ENCODE measurements at places on chromosomes 1 and 21.

GRCh38 chr1:234593771-234594504, 16.0 kb downstream of the IRF2BP2 start:
- no peak for DNase-seq

DNA sequence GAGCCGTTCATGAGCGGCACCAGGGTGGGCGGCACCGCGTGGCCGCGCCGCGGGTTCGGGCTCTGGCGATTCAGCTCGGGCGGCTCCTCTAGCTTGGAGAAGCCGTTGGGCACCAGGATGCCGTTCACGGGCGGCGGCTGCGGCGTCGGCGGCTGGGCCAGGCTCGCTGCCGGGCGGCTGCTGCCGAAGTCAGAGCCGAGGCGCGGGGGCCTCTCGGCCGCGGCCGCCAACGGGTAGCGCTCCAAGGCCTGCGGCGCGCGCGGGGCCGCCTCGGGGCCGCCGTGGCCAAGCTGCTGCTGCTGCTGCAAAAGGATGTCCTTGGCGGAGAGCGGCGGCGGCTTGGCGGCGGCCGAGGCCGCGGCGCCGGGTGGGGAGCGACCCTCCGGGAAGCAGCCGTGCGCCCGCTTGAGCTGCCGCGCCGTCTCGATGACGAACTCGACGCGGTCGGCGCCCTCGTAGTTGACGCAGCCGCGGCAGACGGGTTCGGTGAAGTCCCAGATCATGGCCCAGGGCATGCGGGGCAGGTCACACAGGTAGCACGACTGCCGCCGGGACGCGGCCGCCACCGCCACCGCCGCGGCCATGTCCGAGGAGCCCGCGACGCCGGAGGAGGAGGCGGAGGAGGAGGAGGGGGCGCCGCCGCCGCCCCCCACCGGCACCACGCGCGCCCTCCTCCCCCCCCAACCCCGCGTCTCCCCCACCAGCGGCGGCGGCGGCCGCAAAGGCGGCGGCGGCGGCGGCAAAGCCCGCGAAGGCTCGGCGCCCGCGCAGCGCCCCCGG, 877 bp downstream of the IRF2BP2 start:
- peak; percentile 23 for DNase-seq

DNA sequence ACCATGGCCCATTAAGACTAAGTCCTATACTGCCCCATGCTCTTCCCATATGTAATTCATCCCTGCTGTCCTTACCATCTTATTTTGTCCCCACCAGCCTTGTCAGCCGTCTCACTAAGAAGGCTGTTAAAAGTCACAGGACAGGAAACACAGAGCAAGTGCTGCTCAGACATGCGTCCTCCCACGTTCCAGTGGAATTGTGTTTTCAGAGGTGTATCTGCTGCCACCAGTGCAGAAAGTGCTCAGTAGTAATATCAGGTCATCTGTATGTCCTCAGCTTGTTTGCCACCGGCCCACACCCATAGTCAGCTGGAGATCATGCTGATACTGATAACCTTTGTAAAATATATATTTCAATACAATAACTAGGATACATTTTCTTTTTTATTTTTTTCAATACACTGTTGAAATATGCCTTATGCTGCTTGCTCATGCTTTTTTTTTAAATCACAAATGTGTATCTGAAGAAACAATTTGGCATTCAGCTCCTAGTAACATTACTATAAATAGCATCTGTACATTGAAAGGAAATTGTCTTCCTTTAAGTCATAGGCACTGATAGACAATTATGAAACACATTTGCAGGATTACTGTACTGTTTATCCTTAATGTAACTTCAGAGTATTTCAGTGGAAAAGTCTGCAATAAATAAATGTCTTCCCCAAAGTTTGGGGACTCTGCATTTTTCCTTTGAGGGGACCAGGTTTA, 156.9 kb downstream of the EDEM3 start:
- DNase-seq = no peak

DNA sequence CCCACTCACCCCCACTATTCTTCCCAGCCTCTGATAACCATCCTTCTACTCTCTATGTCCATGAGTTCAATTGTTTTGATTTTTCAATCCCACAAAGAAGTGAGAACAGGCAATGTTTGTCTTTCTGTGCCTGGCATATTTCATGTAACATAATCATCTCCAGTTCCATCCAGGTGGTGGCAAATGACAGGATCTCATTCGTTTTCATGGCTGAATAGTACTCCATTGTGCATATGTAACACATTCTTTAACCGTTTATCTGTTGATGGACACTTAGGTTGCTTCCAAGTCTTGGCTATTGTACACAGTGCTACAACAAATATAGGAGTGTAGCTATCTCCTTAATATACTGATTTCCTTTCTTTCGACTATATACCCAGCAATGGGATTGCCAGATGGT, 169.3 kb upstream of the NFIA start:
- DNase-seq = no peak

GRCh38 chr1:90277270-90277669, 282.4 kb downstream of the ZNF326 start:
- DNase-seq = no peak

- DNase-seq = peak; percentile 9
Observed at GRCh38 chr1:197319631-197320030, 51.6 kb downstream of the CRB1 start.

DNA sequence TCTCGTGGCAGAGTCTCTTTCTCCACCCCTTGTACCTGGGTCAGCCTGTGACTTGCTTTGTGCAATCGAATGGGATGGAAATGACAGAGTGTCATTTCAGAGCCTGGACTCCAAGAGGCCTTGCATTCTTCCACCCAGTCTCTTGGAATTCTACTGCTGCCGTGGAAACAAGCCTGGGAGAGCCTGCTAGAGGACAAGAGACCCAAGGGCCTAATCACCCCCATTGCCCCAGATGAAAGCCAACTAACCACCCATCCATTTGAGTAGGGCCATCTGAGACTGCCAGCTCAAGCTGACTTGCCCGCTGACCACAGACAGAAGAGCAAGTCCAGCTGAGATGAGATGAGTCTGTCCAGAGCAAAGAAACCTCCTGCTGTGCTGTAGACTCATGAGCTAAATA, 201.6 kb downstream of the PTPRU start:
- DNase-seq = no peak

- peak; percentile 13 for DNase-seq
Observed at GRCh38 chr1:159791461-159791860, 10.7 kb downstream of the DUSP23 start.

DNA sequence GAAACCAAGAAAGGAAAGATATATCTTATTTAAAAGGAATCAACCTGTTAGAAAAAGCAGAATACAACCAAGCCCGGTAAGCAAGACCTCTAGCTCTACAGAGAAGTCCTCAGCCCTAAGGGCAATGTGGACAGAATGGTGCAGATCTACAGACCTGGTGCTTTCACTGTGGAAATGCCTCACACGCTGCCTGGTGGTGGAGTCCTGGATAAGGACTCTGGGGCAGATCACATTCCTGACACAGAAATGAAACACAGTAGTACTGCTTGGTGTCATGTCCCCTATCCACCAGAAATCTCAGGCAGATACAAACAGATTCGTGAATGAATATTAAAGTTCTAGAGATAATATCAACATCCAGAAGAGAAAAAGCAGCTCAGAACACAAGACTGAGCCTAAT, 6.8 kb downstream of the CNN3 start:
- DNase-seq = no peak

DNA sequence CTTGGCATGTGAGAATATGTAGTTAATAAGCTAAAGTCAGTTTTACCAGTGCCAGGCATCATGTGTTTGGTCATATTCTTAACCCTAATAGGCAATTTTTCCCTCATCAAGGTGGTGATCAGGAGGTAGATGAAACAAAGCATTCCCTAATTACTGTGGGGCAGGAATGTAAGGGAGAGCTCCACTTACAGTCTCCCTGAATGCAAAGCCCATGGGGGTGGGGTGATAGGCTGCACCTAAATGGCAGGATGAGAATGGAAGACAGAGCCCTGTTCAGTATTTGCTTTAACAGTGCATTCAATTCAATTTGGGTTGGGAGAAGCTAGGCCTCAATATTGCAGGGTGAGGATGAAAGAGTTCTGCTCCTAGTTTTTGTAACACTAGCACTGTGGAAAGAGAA, 23.4 kb downstream of the ZNF678 start:
- DNase-seq = no peak

GRCh38 chr1:19651141-19651737, 7.1 kb downstream of the NBL1 start:
- DNase-seq = peak; percentile 59

GRCh38 chr1:100950781-100951180, 54.9 kb downstream of the SLC30A7 start:
- DNase-seq = peak; percentile 9

DNA sequence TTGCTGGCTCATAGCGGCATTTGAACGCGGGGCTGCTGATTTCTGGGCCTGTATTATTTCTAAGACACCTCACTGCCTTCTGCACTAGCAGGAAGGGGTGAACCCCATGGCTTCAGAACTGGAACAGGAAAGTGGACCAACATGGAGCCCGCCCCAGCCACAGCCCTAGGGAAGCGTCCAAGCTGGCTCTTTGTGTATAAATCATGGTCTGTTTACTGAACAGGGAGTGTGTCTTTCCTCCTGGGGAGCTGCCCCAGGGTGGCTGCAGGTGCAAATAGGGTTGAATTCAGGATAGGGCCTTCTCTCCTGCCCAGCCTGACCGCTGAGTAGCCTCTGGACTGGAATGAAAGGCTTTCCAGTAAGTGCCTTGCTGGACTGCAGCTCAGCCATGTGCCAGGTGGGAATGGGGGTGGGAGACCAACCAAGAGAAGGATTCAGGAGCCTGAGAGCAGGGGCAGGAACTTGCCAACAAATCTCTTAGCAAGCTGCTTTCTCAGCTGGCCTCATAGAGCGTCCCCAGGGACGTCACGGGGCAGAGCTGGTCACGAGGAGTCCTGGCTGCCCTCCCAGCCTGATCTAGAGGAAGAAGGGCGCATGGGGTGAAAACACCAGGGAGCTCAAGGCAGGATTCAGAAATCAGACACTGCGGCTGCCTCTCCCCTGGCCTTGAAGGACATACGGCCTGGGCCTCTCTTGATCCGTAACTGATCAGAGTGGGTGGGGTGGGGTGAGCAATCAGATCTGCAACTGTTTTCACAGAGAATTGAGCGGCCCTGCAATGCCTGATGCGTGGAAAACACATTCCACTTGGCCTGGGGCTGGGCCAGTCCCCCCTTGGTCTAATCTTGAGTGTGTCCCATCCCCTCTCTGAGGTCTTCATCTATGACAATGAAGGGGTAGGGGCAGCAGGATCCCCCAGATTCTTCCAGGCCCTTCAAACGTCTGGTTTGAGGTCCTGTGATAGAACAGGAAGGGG, 56.5 kb upstream of the SELENON start:
- DNase-seq = peak; percentile 71

GRCh38 chr1:119448127-119448511, 33.2 kb downstream of the HSD3B2 start:
- DNase-seq = no peak

DNA sequence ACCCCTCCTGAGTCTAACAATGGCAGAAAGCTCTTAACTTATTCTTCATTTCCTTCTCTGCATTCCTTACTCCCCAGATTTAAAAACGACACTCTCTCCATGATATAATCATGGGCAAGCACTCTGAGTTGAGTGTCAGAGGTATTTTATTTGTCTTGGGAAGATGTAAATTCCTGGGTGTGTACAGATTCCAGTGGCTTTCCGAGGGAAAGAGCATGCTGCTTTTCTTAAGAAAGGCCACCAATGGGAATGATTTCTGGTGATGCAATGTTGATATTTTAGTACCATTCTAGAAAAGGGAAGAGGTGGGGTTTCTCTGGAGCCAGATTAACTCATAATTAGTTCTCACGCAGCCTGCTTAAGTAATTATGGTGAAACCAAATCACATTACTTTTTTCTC, 47.8 kb upstream of the BTG3 start:
- no peak for DNase-seq

DNA sequence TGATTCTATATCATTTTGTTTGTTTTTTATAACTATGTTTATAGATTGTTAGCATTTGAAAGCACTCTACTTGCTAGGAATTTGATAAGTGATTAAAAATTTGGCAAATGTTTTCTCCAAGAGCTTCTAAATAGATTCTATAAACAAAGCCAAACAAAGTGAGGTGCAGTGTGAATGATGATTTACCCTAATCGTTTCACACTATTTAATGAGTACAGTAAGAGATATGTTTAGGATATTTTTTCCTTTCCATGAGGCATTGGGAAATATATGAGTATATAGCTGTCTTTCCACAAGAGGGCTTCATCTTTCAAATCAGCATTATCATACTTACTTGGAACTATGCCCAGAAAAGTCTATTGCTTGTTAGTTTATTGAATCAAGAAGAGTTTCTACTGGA, 277.0 kb upstream of the BRINP3 start:
- DNase-seq = peak; percentile 82

DNA sequence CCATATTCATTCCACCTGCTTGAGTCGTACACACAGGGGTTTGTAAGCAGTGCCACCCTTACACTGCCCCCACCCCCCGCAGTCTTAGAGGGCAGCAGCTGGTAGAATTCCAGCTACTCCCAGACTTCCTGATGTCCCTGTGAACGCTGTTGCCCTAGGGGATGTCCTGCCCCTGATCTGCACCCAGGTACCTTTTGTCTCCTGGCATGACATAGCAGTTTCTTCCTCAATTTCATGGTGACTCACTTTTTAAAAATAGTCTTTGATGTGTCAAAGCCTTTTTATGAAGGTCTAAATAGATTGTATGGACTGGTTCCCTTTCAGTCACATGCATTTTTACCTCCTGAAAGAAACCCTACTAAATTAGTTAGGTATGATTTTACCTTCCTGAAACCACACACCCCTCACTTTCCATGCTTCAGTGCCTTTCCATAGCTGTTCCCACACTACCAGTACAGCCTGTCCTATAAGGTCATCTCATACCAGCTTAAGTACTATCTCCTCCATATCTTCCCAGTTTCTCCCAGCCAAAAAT, 76.4 kb downstream of the ST3GAL3 start:
- no peak for DNase-seq

DNA sequence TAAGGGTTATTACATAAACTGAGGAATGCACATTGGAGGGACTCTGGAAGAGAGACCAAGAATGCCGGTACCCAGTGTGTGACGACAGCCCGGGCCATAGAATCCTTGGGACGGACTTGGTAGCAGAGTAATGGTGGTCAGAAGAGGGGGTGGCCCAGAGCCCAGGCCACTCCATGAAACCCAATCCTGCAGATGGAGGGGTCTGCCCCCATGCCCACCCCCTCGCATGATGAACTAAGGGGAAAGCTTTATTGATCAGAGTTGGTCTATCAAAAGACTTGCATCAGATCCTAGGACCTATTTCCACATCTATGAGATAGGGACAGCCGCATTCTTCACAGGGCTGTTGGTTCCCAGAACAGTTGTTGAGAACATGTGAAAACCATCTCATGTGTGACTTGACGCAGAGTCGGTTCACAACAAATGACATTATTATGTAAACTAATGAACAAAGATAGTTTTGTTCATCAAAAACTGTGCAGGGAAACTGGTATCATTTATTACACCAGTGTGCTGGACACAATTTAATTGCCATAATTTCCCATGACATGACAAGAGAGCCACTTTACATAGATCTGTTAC, 21.5 kb upstream of the SDC3 start:
- no peak for DNase-seq

- no peak for DNase-seq
Observed at GRCh38 chr1:228884615-228885566, 149.6 kb downstream of the RHOU start.

DNA sequence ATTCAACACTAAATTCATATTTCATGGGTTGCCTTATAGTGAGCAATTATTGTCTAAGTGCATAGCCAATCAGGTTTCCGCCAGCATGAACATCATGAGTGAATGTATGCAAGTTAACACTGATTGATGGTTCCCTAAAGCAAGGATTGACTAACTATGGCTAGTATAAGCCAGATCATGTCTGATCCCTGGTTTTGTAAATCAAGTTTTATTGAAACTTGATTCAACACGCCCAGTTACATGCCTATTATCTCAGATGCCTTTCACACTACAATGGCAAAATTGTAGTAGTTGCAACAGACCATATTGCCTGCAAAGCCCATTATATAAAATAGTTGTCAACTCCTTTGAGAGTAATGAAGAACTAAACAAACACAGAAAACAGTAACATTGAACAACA, 1127.4 kb downstream of the NCAM2 start:
- DNase-seq = no peak

Data from NCI-H2171 treated with DMSO at 0.1 percent for 48 hours (cell line).